ENCODE measurements at places on chromosomes 13 and 19.
A peak's percentile ranks its signal among the peaks of the same experiment; 100 is the strongest.

- DNase-seq, result no peak
These were observed 9.5 kb upstream of the TLE5 start for GRCh38 chr19:3071768-3072167.

DNA sequence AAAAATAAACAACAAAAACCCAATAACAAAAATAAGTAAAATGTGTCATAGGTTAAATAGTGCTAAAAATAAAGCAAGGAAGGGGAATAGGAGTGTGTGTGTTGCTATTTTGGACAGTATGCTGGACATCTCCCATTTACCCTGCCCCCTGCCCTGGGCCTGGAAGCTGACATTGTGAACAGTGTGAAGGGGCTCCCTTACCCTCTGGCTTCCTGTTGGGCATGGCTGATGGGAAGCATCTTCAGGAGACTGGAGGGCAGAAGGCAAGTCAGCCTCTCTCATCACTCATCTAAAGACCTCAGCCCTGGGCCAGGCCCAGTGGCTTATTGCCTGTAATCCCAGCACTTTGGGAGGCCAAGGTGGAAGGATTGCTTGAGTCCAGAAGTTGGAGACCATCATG is 26.7 kb downstream of the KCTD15 start:
- DNase-seq, result no peak

- DNase-seq, result no peak
These were observed 3.5 kb downstream of the USP12 start for GRCh38 chr13:27168086-27168485.

DNA sequence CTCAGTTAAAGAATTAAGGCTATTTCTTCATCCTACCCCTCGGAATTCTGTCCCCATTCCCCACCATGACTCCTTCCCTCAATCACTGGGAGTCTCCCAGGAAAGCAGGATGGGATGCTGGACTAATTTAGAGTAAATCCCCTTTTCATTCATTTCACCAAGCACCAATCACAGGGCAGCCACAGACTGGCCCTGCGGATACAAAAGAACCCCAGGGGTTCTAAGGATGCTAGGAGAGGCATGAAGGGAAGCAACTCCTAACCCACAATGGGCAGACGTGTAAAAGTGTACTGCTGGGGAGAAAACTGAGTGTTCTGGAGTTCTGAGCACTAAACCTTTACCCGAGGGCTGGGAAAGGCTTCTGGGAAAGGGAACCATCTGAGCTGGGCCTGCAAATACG is 3.0 kb downstream of the PEPD start:
- no peak for DNase-seq

GRCh38 chr19:11457115-11457514 is 21.7 kb downstream of the PRKCSH start:
- no peak for DNase-seq

- DNase-seq, result peak; percentile 23
These were observed 25.5 kb upstream of the MCF2L start for GRCh38 chr13:112943309-112944125.

DNA sequence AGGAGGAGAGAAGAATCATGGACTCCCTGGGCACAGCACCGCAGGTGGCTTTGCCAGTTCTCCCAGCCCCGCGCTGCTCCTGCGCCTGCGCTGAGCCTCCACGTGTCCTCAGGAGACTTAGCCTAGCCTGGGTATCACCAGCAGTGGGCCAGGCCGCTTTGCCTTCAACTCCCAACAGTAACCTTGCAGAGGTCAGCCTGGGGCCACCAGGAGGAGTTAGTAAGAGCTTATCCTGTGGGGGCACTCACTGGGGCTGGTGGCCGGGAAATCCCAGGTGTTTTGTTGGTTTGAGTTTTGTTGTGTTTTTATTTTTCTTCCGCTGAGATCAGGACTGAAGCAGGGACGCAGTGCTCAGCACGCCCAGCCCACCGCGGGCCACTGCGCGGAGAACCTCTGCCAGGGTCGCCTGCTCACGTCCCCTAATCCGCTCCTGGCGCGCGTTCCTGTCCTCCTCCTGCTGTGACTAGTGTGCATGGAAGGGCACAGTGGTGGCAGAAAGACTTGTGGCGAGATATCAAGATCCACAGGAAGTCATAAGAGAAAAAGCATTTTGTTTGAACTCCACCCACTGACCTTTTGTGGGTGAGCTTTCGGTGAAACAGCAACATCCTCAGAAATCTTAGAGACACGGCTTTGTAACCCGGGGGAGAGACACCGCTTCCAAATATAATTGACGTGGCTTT is 207.4 kb upstream of the RFC3 start:
- peak; percentile 67 for DNase-seq

GRCh38 chr19:32020538-32020937 is 324.9 kb upstream of the ZNF507 start:
- DNase-seq, result no peak

DNA sequence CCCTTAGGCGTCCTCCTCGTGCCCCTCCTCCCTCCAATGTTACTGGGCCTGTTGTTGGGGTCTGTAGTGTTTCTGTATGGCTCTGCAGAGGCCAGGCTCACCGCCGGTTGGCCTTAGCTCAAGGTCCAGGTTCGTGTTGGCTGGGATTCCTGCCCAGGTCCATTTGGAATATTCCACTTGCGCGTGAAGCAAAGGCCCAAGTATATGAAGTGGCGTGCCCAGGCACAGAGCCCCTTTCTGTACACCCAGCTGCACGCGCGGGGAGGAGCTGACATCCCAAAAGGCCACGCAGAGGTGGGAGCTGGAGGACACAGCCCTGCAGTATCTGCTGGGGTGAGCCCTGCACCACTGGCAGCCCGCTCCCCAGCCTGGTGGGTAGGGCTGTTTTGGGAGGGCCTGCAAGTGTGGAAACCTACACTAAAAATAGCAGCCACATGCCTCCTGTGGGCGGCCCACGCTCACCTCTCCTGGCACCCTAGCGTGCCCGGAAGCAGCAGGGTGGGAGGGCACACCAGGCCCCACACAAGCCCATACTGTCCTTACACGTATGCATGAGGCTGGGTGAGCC is 30.2 kb downstream of the CRTC1 start:
- DNase-seq, result no peak

DNA sequence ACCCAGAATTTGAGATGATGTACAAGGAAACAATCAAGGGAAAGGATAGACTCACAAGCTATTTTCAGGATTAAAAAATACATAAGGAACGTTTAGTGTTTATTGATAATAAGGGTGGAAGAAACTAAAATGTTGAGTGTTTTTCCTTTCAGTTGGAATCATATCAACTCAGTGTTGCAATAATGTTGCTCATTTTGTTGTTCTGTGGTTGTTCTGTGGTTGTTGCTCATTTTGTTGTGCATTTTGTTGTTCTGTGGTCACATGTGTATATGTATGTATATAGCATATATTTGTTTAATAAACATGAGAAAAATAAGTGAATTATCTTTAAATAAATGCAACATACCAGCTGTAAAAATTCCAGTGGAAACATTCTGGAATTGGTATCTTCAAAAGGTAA is 262.4 kb upstream of the SPRY2 start:
- no peak for DNase-seq

GRCh38 chr19:41321600-41322270 is 11.8 kb downstream of the CCDC97 start:
- no peak for DNase-seq

DNA sequence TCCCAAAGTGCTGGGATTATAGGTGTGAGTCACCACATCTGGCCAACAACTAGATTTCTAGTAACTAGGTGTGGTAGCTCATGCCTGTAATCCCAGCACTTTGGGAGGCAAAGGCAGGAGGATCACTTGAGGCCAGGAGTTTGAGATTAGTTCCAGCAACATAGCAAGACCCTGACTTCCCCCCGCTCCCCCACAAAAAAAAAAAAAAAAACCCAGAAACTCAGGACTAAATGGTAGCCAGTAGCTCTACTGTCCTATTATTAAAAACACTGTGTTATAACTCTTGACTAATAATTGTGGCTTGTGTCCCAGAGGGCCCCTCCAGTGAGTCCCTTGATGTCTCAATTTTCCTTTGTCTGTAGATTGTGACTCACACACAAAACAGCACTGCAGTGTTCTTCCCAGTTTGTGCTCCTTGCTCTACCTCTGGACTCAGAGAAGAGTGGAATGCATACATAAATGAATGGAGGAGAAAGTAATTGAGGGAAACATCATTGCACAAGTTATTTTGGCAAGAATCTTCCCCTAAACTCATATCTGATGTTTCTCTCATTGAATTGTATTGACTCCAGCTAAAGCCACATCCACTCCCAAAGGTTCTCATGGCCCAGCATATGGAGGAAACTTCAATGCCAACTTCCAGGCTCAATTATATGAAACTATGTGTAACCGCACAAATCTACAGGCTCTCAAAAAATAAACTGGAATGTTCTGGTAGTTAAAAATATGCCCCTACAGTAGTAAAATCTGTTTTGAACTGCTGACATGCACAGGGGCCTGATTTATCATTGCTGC is 8.8 kb downstream of the TPT1 start:
- DNase-seq, result no peak

GRCh38 chr19:38778733-38779132 is 5.4 kb upstream of the LGALS7 start:
- DNase-seq, result no peak

DNA sequence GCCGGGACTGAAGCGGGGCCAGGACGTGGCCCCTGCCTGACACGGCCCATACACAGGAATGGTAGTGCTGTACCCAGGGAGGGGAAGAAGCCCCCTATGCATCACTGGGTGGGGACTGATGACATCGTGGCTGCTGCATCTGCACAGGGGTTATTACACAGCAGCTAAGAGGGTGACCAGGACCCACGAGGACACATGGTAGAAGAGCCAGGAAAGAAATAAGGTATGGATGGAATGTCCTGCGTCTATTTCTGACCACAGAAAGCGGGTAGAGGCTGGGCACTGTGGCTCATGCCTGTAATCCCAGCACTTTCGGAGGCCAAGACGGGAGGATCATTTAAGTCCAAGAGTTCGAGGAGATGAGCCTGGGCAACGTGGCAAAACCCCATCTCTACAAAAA is 24.1 kb downstream of the DCAF15 start:
- DNase-seq, result no peak

Data from stimulated activated CD4-positive, alpha-beta T cell treated with anti-CD3 and anti-CD28 coated beads, Interleukin-4, amount 100 ng/mL, for 24 hours (primary cell).